Vein endothelial cell (primary cell): ENCODE measurements at places on chromosomes 7 and 10. TPM values are rescaled to one million over a fixed set of nuclear protein-coding genes. Genes with fewer than 3 reads are reported as not detected.

Gene RBM20
- total RNA-seq: under 0.01 and 0.10 TPM in 2 replicates

Gene EVX1
- total RNA-seq: not detected in 2 replicates

Gene OR9A2
- 0.33 TPM in 1 of 2 replicates, not detected in the other for total RNA-seq

Gene STN1
- 30.1 and 37.7 TPM in 2 replicates for total RNA-seq

Gene INA
- 0.33 and 0.48 TPM in 2 replicates for total RNA-seq

Gene COL26A1
- total RNA-seq: not detected in 2 replicates

Gene MDFIC
- total RNA-seq: 19.6 and 20.9 TPM in 2 replicates

Gene DOCK1
- total RNA-seq: 105 and 108 TPM in 2 replicates

Gene CFAP46
- total RNA-seq: 1.3 and 1.5 TPM in 2 replicates

Gene PLA2G12B
- total RNA-seq: not detected in 2 replicates

Gene STEAP1B
- 37.2 and 44.8 TPM in 2 replicates for total RNA-seq

Gene HNRNPA2B1
- 140 and 169 TPM in 2 replicates for total RNA-seq
